BJ (cell line): ENCODE measurements at places on chromosomes 11 and 22.
A peak's percentile ranks its signal among the peaks of the same experiment; 100 is the strongest.

DNA sequence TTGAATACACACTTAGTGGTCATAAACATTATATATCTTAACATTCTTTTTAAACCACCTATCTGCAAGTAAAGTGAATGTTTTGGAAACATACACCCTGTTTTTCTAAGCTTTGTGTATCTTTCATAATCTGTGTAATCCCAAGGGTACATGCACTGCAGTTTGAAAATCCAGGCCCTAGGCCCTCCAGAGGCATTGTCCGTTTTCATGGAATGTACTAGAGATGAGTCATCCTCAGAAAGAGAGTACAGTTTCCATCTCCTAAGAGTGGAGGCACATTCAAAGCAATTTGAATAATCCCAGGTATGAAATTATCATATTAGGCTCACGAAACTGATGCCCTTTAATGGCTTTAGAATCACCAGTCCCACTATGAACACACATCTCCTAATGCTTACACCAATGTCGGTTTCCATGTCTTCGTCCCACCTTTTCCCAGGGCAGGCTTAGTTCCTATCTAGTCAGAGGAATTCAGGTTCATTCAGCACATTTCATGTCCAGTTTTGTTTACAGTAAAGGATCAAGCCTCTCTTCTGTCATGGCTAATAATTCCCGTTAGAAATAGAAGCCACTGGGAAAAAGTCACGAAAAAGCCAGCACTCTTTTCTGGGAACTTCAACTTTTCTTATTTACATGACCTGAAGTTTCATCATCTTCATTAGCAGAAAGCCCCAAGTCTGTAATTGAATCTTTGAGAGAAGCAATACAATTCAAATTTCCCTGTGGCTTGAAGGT is 39.5 kb upstream of the CD44 start:
- no peak for DNase-seq

- DNase-seq: no peak
Measured at GRCh38 chr11:66676931-66677598, 622 bp downstream of the RBM4B start.

- DNase-seq: no peak
Measured at GRCh38 chr11:120550007-120550406, 38.5 kb downstream of the GRIK4 start.

- no peak for DNase-seq
Measured at GRCh38 chr22:28994522-28994921, 67.1 kb downstream of the C22orf31 start.

DNA sequence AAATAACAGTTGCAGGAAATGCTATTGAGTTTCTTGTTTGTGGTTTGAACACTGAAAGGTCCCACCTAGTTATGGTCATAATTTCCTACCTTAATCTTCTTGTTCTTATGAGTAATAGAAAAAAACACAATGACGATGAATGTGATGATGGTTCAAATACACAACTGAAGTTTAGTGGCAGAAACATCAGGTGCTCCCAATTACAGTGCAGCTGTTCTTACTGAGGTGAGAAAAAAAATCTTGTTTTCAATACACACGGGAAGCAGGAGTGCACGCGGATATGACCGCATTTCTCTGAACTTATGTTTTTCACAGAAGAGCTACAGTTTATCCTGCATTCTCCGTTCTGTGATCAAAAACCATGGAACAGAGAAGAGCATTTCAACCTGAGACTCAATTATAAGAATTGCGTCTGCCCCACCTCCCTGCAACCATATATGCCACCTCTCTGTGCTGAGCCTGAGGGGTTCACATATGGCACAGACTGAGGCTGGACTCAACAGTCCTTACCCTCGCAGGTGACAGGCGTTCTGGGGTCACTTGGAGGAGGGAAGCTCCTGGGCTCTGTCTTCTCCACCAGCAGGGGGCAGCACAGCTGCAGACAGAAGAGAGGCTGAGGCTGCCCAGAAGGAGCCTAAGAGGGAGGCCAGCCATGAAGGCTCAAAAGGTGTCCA is 99.7 kb upstream of the IGLL5 start:
- DNase-seq: no peak

GRCh38 chr22:46737976-46738646 is at the start of gene CERK:
TSS of gene CERK (minus strand) at chr22:46738252. CDS start at chr22:46738148, 104 bp downstream.
- no peak for DNase-seq

DNA sequence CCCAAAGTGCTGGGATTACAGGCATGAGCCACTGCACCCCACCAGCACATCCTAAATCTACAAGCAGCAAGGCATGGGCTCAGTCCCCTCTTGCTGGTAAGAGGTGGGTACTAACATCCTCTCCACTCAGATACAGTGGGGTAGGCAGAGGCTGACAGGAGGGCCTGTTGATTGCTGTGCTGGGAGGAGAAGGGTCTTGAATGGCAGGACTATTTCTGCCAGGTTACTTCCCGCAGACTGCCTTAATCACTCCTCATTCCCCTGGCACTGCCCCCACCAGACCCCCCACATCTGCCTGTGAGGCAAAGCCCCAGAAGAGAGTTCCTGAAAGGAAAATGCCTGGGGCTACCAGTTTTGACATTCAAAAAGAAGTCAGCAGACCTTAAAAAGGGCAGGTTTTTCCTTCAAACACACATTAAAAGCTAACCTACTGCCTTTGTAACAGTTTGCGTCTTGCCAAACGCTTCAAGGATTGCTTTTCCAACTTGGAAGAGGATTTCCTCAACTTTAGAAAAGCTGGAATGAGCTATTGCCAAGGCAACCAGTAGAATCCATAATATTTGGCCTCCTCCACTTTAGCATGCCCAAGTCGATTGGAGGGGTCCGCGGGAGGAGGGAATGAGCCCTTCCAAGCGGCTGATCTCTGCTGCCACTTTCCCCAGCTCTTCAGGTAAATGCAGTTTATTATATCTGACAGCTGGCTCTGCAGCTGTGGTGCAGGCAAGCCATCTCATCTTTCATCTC is 62.0 kb downstream of the FDX1 start:
- DNase-seq: no peak

DNA sequence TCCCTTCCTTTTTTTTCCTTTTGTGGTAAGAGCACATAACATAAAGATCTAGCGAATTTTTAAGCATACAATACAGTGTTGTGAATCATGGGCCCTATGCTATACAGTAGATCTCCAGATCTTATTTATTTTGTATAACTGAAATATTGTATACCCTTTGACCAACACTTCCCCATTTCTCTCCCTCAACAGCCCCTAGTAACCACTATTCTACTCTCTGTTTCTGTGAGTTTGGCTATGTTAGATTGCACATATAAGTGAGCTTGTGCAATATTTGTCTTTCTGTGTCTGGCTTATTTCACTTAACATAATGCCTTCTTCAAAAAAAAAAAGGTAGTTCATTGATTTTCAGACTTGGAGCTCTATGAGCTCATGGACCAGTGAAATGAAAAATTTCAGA is 180.5 kb downstream of the C11orf91 start:
- DNase-seq: no peak

GRCh38 chr22:30291058-30291892 is 2.0 kb upstream of the CASTOR1 start:
- no peak for DNase-seq

DNA sequence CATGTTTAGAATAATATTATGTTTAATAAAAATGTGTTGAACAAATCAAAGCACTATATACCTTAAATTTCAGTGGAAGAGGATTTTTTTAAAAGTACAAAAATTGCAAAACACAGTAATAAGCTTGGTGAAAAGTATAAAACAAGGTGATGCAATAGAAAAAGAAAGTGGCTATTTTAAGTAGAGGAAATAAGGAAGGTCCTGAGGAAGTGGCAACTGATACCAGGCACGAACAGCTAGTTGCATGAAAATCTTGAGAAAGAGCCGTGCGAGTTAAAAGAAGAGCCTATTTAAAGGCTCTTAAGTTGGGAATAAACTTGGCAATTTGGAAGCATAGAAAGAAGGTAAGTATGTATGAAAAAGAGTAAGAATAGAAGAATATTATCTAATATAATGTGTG is 1679.3 kb downstream of the LRRC4C start:
- no peak for DNase-seq

DNA sequence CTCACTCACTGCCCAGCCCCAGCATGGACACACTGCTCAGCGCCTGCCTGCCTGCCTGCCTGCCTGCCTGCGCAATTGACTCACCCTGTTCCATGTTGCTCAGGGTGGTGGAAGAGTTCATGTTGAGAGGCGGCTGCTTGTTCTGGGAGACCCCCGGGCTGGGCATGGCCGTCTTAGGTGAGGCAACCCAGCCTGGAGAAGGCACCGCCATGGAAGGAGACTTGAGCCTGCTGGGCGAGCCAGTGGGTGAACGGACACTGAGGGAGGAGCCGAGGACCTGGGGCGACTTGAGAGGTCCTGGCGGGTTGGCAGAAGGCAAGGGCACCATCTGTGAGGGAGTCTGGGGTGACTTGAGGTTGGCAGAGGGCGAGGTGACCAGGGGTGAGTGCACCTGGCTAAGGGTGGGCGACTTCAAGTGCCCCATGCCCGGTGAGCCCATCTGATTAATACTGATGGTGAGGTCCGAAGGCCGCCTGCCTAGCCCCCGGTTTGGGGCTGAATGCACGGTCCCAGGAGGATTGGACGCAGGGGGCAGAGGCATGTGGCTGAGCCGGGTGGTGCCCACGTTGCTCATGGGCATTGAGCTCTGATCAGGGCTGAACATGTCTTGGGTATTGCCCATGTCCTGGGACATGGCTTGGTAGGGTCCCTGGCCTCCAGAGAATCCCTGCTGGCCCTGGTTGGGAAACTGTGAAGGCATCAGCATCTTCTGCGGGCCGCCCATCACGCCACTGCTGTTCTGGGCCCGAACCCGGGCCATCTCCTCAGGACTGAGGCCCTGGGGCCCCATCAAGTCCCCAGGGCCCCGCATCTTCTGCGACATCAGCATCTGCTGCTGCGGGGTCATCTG is 17.1 kb downstream of the CXCR5 start:
- no peak for DNase-seq

DNA sequence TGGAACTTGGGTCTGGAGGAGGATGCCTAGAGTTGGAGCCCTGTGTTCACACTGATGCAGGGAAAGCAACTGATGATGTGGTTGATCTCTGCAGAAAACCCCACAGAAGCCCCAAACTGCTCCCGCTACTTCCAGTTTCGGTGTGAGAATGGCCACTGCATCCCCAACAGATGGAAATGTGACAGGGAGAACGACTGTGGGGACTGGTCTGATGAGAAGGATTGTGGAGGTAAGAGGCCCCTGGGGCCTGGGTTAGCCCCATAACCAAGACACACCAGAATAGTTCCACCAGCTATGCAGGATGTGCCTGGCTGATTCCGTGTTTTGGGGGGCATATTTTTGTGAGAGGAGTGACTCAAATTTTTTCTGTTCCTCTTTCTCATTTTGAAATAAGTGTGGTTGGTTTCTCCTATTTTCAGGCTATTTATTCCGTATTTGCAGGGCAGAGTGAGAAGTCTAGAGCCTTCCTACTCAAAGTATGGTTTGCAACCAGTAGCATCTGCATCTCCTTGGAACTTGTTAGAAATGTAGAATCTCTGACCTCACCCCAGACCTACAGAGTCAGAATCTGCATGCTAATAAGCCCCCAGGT is 137.3 kb upstream of the SORL1-AS1 start:
- no peak for DNase-seq

DNA sequence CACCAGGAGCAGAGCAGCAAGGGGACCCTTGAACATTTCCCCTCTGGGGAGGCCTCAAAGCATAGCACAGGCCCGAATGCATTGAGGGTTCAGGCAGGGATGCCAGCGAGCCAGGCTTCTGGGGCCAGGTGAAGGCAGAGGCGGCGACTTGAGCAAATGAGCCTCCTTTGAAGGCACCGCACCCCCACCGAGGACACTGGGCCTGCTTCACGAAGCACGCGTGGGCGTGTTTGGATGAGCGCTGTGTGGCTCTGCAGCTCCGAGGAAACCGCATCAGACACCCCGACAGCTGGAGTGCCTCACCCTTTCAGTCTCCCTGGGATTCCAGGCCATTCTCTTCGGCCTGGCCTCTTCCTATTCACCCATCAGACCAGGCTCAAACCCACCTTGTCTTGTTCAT is 301.8 kb downstream of the NTM start:
- no peak for DNase-seq

GRCh38 chr11:46334211-46334610 is 13.1 kb upstream of the DGKZ start:
- DNase-seq: no peak

GRCh38 chr11:118883368-118884071 is at the start of gene CXCR5:
TSS of gene CXCR5 (plus strand) at chr11:118883892. CDS start at chr11:118883942, 50 bp downstream.
- DNase-seq: no peak

DNA sequence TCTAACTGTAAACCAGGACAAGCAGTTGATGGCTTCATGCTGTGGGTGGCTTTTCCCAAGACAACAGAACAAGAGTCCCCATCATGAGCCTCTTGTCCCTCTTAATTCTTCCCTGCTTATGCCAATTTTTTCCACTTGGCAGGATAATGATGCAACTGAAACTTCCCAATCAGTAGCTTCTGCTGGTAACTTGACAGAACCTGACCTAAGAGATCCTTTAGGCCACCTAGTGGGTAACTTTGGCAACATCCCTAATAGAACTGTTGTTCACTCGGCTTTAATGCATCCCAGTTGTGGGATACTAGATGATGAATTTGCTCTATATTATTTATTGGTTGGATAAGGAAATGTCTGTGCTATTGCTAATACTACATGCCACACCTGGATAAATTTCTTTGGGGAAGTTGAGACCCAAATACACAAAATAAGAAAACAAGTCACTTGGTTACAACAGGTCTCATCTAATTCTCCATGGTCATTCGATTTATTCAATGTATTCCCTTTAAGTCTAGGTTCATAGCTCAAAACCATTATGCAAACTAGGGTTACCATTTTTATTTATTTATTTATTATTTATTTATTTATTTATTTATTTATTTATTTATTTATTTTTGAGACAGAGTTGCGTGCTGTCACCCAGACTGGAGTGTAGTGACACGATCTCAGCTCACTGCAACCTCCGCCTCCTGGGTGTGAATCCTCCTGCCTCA is 41.4 kb upstream of the NFAM1 start:
- DNase-seq: peak; percentile 9

DNA sequence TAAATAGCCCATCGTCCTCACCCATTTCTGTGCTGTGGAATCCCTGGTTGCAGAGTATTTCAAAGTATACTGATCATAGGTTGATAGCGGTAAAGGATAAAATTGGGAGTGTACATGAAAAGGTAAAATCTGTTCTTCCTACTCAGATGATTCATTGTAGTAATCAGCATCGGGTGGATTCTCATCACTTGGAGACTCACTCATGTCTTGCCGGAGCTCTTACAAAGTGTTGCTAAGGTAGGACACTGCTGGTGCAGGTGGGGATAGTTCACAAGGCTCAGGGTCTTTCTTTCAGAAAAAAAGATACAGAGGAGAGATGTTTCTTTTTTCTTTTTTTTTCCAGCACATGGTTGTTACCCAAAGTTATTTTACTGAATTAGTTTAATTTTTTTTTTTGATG is 84.8 kb downstream of the MTNR1B start:
- no peak for DNase-seq
